ENCODE measurements at places on chromosomes 5 and 9.
A peak's percentile ranks its signal among the peaks of the same experiment; 100 is the strongest.

DNA sequence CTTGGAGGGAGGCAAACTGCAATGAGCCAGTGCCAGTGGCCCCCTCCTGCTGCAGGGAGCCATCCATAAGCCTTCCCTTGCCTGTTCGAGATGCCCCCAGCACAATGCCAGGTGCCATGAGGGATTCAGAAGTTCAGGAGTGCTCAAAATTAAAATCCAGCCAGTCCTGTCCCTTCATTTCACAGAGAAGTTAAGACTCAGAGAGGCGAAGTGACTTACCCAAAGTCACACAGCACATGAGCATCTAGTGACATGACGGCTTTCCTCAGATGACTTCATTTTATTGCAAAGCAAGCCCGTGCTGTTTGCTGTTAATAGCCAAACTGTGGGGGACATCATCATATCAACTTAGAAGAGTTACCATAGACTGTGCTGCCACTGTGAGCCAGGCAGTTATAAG is 69.3 kb upstream of the SAP30L start:
- DNase-seq: no peak

GRCh38 chr9:2679011-2679410 is 38.3 kb upstream of the KCNV2 start:
- peak; percentile 20 for DNase-seq

GRCh38 chr5:53309653-53310052 is 170.8 kb upstream of the FST start:
- DNase-seq: no peak

DNA sequence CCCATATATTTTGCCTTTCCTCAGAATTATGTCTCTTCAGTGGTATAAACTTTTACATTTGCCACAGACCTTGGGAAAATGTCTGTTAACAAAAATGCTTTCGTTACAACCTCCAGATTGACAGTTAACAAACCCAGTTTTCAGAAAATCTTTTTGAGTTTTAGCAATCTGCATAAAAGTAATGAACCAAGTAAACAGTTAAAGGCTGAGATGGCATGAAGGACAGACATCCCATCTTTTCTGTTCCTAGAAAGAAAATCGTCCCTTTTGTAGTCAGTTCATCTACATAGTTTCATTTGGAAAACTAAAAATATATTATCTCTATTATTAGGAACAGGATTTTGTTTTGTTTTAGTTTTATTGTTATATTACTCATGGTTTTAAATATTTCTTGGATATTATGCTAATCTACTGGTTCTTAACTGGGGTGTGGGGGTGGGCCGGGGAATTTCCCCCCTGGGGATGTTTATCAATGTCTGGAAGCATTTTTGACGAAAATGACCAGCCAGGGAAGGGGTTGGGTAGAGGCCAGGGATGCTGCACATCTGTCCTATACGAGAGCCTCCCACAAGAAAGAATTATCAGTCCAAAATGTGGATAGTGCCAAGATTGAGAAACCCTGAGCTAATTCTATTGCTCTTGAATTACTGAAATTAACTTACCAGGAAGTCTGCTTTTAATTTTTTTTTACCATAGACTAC is 11.9 kb downstream of the FYB1 start:
- DNase-seq: no peak

DNA sequence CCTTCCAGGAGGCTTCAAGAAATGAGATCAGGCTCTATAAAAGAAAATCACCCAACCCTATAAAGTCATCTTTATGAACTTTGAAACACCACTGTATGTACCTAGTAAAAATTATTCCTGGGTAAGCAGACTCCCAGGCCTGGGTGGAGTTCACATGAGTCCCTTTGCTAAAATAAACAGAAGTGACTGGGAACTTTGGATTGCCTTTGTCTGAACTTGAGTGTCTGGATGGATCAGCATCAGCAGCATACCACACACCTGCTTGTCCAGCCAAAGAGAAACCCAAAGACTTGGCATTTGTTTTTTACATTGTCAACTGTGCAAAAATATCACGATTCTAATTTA is 79.6 kb upstream of the CDKN2B start:
- no peak for DNase-seq

- no peak for DNase-seq
These were observed 30.2 kb upstream of the CDKN2B start for GRCh38 chr9:22039258-22039657.

DNA sequence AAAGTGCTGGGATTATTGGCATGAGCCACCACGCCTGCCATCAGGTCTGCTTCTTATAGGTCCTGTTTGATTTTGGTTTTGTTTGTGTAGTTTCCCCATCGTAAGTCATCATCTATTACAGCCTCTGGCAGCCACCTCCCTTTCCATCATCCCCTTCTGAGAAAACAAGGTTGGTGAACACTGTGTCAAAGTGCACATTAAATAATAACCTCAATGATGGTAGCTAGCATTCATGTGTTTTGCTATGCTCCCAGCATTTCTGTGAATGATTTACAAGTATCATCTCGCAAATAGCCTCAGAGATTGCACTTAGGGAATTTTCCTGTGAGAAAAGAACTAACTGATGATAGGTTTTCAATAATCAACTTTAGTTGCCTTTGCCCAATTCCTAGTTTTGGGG is 9.9 kb downstream of the PRUNE2 start:
- DNase-seq: peak; percentile 63

- DNase-seq: no peak
These were observed 188.0 kb downstream of the HCN1 start for GRCh38 chr5:45508135-45508534.

DNA sequence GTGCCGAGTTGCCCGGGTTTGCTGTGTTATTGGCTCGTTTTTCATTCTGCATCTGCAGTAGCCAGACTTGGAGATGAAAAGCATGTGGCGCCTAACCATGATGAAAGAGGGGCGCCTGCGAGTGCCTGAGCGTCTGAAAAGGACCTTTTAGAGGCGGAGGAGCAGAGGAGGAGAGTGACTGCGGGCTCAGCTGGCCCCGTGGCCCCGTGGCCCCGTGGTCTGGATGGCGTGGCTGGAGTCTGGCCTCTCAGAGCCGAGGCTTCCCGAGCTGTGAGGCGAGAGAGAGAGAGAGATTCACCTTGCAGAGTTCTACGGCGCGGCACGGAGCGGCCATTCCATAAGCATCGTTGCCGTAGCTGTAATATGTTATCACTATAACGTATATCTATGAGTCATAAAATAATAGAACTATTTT is 55.3 kb upstream of the RNU6ATAC start:
- DNase-seq: no peak

- DNase-seq: peak; percentile 22
These were observed 10.5 kb upstream of the ERAP1 start for GRCh38 chr5:96818125-96818788.

DNA sequence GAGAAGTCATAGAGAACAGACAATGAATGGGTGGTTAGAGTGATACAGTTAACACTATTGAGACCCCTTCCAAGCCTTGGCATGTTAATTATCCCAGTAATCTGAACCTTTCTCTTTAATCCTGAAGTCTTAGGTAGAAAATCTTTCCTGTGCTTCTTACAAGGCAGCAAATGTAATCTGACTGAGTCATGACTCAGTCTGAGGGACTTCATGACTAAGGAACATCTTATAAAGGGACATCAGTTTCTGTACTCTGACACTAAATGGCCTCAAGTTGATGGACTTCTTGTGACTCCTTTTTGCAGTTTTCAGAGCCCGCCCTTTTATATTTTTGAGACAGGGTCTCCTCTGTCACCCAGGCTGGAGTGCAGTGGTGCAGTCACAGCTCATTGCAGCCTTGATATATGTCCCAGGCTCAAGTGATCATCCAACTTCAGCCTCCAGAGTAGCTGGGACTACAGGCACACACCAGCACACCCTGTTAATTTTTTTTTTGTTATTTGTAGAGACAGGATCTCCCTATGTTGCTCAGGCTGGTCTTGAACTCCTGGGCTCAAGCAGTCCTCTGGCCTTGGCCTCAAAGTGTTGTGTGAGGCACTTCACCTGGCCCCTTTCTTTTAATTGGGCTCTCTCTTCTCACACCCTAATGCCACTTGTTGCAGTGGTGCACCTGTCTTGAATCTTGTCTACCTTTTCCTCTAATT is 9.5 kb downstream of the EXOSC3 start:
- peak; percentile 28 for DNase-seq

GRCh38 chr9:131892162-131892707 is 152.4 kb upstream of the RAPGEF1 start:
- DNase-seq: no peak

- DNase-seq: no peak
These were observed 74.9 kb downstream of the GTF3C4 start for GRCh38 chr9:132744881-132745755.

- DNase-seq: peak; percentile 19
These were observed 201.3 kb downstream of the C9orf152 start for GRCh38 chr9:110006657-110007056.

- DNase-seq: no peak
These were observed 226.2 kb upstream of the KLF4 start for GRCh38 chr9:107715740-107716139.

GRCh38 chr5:150542933-150543445 is 35.1 kb downstream of the NDST1 start:
- peak; percentile 36 for DNase-seq

DNA sequence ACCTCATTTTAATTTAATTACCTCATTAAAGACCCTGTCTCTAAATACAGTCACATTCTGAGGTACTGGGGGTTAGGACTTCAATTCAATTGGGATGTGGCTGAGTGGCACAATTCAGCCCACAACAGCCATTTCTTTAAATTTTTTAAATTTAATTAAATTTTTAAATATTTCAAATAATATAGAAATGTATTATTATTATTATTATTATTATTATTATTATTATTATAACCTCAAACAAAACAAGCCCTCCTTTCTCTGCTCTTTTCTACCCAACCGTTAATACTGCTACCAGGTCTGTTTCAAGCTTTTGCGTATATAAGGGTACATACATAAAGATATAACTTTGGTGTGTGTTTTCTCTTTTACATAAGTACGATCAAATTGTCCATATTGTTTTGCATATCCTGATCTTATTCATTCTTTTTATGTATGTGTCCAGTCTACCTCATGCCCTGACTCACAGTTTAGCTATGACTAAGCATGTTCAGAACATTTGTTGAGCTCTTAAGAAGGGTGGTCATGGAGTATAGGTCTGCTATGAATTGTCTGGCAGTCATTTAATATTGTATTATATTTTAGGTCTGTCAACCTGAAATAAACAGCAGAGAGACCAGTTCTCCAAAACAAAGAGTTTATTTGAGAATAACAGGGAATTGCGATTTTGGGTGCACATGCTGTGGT is 16.1 kb upstream of the RAB14 start:
- peak; percentile 54 for DNase-seq

- no peak for DNase-seq
These were observed 405.6 kb downstream of the GABRG2 start for GRCh38 chr5:162473041-162473714.

GRCh38 chr5:10307206-10308148 is at the start of gene CMBL:
Gene CMBL, minus strand, starts transcription at chr5:10307902. Its CDS starts 17,140 bp downstream, at chr5:10290762.
- peak; percentile 59 for DNase-seq

- DNase-seq: peak; percentile 37
These were observed 865.4 kb upstream of the ACO1 start for GRCh38 chr9:31519011-31519410.

GRCh38 chr9:125513668-125514413 is 193.2 kb downstream of the MAPKAP1 start:
- peak; percentile 87 for DNase-seq

DNA sequence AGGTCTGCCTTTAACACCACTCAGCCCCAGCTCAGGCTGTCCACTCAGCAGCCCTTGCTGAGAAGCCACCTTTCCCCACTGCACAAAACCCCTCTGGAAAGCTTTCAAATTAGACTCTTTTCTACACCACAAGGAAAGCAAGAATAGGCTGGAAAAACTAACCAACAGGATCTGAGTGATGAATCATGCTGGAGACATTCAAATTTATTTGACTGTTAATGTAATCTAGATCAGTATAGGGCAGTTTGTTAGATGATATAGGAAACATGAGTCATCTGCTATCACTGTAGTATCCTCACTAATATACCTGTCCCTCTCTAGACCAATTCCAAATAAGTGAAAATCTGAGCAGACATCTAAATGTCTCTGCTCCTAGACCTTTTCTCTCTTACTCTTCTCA is 127.8 kb upstream of the PAM start:
- peak; percentile 41 for DNase-seq

DNA sequence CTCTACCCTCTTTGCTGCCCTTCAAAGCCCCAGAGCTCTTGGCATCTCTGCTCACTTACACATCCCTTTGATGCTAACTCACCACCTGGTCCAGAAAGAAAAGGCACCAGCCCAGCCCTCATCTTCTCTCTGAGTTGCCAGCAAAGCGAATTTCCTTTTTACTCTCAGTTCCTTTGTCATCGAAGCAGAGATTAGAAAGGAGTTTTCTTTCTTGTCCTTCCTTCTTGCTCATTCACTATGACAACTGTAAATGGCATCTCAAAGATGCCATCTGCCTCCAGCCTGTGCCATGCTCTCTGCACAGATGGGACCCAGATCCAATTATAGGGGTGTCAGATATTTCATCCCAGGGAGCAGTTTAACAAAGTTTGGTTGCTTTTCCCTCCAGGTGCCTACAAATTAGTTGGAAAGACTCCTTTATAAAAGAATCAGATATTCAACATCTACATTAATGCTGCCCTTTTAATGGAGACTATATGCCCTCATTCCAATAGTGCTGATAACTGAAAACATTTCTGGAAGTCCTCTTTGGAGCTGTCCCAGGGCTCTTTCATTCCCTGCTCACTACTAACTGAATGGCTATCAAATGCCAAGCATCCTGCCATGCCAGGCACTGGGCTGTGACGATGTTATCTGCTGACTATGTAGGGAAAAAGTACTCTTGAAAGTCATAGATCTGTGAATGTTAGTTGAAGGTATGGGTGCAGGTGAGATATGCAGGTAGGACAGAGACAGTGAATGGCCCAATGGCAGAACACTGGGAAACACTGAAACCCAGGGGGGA is 58.9 kb downstream of the SUSD1 start:
- peak; percentile 55 for DNase-seq

DNA sequence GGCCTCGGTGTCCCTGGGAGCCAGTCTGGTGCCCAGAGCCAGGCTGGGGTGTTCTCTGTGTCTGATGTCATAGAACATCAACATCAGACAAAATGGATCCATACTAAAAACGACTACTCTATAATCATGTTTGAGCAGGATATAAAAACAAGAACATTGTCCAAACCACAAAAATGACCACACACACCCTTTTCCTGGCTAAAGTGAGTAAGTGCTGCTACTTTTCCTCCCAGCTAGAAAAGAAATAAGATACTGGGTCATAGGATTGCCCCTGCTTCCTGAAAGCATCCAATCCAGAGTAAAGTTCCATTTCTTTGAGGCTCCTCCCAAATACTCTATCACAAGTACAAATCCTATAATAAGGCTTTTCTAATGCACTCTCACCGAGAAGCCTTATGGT is 19.7 kb upstream of the TRAF1 start:
- no peak for DNase-seq

- DNase-seq: peak; percentile 4
These were observed 28.0 kb upstream of the NFIL3 start for GRCh38 chr9:91451431-91452270.

DNA sequence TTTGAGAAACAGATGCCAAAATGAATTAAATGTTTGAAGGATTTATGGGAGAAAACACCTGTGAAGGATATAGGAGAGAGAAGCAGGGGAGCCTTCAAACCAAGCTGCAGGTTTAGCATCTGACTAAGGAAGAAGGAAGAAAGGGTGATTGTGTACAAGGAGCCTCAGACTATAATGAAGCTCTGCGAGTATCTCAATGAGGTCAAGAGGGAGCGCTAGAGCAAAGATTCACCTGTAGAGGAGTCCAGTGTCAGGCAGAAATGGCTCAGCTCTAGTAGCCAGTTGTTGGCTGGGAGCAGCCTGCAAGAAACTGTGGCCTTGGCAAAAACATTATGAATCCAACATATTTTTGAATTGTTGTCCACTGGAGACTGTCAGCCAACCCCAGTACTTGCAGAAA is 20.0 kb upstream of the GHR start:
- DNase-seq: no peak
